Naive B cell (primary cell): ENCODE measurements at places on chromosomes 2 and 18. TPM values are rescaled to one million over a fixed set of nuclear protein-coding genes. Genes with fewer than 3 reads are reported as not detected.

Gene INHA
- not detected for polyA plus RNA-seq

Gene PRSS56
- polyA plus RNA-seq: not detected

Gene IL1RN
- polyA plus RNA-seq: not detected

Gene PLEKHM3
- 1.3 TPM for polyA plus RNA-seq

Gene SMYD1
- not detected for polyA plus RNA-seq

Gene DUSP2
- 220 TPM for polyA plus RNA-seq

Gene DUSP19
- 0.46 TPM for polyA plus RNA-seq

Gene MAP3K19
- polyA plus RNA-seq: not detected

Gene LOXHD1
- polyA plus RNA-seq: not detected

Gene RNF152
- not detected for polyA plus RNA-seq

Gene MC5R
- polyA plus RNA-seq: not detected

Gene KIF1A
- not detected for polyA plus RNA-seq

Gene CNTNAP5
- polyA plus RNA-seq: not detected

Gene CIDEA
- polyA plus RNA-seq: not detected

Gene PDCL3
- polyA plus RNA-seq: 36.5 TPM

Gene SP9
- not detected for polyA plus RNA-seq

Gene SCG2
- not detected for polyA plus RNA-seq

Gene WNT10A
- polyA plus RNA-seq: 23.9 TPM

Gene CD8B
- polyA plus RNA-seq: 2.0 TPM

Gene HOXD12
- not detected for polyA plus RNA-seq
